ENCODE measurements at places on chromosomes 4 and X.

GRCh38 chr4:132642016-132642817 is 506.9 kb upstream of the PCDH10 start:
- no peak for ATAC-seq
- H3K27ac ChIP-seq = no peak overlapping the region
- H3K4me3 ChIP-seq = no peak overlapping the region
- H3K36me3 ChIP-seq = no peaks in the 10 kb centered on the region

DNA sequence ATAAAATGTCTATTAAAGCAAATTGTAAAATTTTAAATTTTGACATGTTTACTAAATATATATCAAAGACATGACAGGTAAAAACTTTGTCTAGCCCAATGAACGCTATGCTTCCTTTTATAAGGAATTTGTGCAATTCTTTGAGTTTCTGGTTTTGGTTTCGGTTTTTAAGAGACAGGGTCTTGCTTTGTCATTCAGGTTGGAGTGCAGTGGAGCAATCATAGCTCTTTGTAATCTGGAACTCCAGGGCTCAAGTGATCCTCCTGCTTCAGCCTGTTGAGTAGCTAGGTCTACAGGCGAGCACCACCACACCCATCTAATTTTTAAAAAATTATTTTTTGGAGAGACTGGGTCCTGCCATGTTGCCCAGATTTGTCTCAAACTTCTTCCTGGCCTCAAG is 60.7 kb downstream of the BLTP1 start:
- peaks cover 54% of the 10 kb centered on the region for H3K36me3 ChIP-seq
- no peak overlapping the region for H3K4me3 ChIP-seq
- H3K27me3 ChIP-seq = no peaks in the 10 kb centered on the region
- no peak for ATAC-seq
- H3K27ac ChIP-seq = no peak overlapping the region
- H3K4me1 ChIP-seq = no peaks in the 10 kb centered on the region

DNA sequence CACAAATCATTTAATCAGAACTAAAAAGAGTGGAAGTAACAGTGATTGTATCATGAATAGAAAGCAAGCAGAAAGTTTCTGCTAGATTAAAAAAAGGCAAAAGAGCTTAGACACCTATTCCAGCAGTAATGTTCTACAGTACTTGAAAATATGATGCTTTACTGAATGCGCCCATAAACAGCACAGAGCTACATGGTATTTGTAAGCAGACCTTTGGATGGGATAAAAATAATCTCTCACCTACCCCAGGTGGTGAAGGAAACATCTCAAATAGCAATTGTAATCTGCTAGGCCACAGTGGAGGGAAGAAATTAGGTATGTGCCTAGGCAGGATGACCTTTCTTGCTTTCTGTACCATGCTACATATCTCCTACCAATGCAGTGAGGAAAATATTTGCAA is 280.9 kb upstream of the PRKX start:
- no peak overlapping the region for H3K27ac ChIP-seq
- no peak overlapping the region for H3K4me3 ChIP-seq
- H3K4me1 ChIP-seq = no peaks in the 10 kb centered on the region
- no peak for ATAC-seq
- H3K27me3 ChIP-seq = no peaks in the 10 kb centered on the region

- no peak for ATAC-seq
- H3K27ac ChIP-seq = no peak overlapping the region
- H3K27me3 ChIP-seq = peaks cover 34% of the 10 kb centered on the region
Measured at GRCh38 chr4:94763005-94763404, 5.2 kb downstream of the BMPR1B start.

DNA sequence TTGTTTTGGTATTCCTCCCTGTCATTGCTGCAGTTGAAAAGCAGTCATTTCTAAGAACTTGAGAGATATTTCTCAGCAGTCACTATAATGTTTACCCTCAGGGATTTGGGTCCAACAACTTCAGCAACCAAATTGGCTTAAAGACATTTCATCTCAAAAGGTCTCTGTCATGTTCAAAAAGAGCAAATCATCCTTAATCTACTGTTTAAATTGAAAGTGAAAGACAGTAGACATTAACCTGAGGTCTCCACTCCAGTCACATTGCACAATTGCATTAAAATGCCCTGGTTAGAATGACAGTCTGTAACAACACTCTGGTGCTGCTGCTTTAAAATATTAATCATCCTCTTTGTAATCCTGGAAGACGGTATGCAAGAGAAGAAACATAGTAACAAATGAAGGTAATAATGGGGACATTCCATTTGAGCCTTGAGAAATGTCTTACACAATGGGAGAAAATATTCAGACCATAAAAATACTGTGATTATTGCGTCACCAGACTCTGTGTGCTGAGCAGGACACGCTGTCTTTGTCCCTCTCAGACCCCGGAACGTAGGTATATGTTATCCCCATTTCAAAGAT is 90.2 kb upstream of the UNC5C start:
- no peak overlapping the region for H3K27ac ChIP-seq
- no peaks in the 10 kb centered on the region for H3K27me3 ChIP-seq
- H3K4me3 ChIP-seq = no peak overlapping the region
- no peaks in the 10 kb centered on the region for H3K36me3 ChIP-seq
- no peak for ATAC-seq

- no peaks in the 10 kb centered on the region for H3K36me3 ChIP-seq
- H3K4me1 ChIP-seq = no peaks in the 10 kb centered on the region
- H3K27me3 ChIP-seq = peaks cover 13% of the 10 kb centered on the region
- no peak overlapping the region for H3K4me3 ChIP-seq
Measured at GRCh38 chrX:11703855-11704254, 38.1 kb upstream of the ARHGAP6 start.

GRCh38 chr4:9983211-9983610 is 38.1 kb downstream of the SLC2A9 start:
- H3K27ac ChIP-seq = no peak overlapping the region
- ATAC-seq = no peak
- no peaks in the 10 kb centered on the region for H3K27me3 ChIP-seq
- H3K4me3 ChIP-seq = no peak overlapping the region
- no peaks in the 10 kb centered on the region for H3K4me1 ChIP-seq

GRCh38 chrX:149846789-149847188 is 34.2 kb upstream of the MAGEA8 start:
- no peaks in the 10 kb centered on the region for H3K36me3 ChIP-seq
- no peaks in the 10 kb centered on the region for H3K27me3 ChIP-seq
- ATAC-seq = no peak
- no peak overlapping the region for H3K27ac ChIP-seq
- no peaks in the 10 kb centered on the region for H3K4me1 ChIP-seq

DNA sequence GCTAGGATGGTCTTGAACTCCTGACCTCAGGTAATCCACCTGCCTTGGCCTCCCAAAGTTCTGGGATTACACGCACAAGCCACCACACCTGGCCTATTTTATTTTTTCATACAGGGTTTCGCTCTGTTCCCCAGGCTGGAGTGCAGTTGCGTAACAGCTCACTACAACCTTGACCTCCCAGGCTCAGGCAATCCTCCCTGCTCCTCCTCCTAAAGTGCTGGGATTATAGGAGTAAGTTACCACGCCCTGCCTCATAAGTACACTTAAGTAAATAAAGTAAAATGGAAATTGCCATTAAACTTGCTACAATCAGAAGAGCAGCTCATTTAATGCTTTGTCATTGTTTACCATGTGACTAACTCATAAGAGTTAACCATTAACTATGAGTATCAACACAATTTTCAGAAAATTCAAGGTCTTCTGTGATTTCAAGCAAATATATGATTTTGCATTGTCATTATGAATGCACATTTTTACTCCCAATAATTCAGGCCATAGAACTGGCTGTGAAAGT is 12.3 kb downstream of the UGDH start:
- H3K27ac ChIP-seq = no peak overlapping the region
- no peak for ATAC-seq
- no peaks in the 10 kb centered on the region for H3K27me3 ChIP-seq
- H3K4me1 ChIP-seq = no peaks in the 10 kb centered on the region
- H3K4me3 ChIP-seq = no peak overlapping the region
- H3K36me3 ChIP-seq = peaks cover 14% of the 10 kb centered on the region

DNA sequence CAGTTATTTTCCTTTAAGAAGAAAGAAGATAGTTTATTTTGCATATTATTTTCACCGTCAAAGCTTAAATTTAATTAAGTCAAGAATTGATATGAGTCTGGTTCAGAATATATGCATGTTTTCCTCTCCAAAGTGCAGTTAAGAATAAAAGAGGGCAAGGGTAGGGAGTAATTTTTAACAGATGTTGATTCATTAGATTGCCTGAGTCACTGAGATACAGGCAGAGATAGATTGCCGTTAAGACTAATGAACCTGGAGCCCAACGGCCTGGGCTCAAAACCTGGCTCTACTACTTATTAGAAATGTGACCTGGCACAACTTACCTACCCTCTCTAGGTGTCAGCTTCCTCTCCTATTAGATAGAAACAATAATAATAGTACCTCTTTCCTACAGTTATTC is 1037.4 kb upstream of the PABPC4L start:
- no peak for ATAC-seq
- no peak overlapping the region for H3K27ac ChIP-seq
- H3K4me3 ChIP-seq = no peak overlapping the region
- no peaks in the 10 kb centered on the region for H3K36me3 ChIP-seq
- no peaks in the 10 kb centered on the region for H3K27me3 ChIP-seq

DNA sequence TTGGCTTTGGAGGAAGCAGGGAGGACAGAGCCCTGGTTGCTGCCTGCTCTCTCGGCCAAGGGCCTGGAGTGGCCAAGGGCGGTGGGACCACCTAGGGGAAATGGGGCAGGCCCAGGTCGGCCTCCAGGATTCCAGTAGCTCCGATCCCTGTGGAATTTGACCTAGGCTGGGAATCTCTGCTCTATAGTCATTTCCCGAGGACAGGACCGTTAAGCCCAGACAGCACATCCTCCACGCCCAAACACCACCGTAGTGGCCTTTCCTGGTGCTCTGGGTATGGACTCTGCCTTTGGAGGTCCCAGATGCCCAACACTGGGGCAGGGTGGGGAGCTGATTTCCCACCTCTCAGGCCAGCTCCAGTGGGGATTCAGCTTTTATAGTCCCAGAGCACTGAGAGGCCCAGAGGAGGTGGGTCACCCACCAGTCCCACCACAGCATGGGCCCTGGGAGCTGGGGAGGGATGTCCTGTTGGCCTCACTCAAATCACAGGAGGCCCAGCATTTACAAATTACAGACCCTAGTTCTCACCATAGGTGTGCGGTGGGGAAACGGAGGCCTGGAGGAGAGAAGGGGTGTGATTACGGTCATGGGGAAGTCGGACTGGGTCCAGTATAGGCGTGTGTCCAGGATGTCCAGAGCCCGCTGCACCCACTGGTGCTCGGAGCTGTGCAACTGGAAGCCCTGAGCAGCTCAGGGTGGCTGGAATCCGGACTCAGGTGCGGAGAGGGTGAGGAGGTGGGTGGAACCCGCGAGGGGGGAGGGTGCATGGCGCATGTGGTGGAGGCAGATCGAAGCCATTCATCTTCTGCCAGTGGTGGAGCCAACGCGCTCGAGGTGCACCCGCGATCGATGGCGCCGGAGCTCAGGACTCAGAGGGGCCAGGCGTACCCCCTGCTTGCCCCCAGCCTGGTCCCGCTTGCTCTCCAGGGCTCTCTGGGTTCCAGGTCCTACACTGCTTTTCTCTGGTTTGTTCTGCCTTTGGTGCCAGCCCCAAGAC is 7.7 kb downstream of the HMX1 start:
- ATAC-seq = no peak
- peaks cover 90% of the 10 kb centered on the region for H3K27me3 ChIP-seq
- H3K4me3 ChIP-seq = no peak overlapping the region
- H3K27ac ChIP-seq = no peak overlapping the region
- peaks cover 5% of the 10 kb centered on the region for H3K4me1 ChIP-seq
- H3K36me3 ChIP-seq = no peaks in the 10 kb centered on the region

DNA sequence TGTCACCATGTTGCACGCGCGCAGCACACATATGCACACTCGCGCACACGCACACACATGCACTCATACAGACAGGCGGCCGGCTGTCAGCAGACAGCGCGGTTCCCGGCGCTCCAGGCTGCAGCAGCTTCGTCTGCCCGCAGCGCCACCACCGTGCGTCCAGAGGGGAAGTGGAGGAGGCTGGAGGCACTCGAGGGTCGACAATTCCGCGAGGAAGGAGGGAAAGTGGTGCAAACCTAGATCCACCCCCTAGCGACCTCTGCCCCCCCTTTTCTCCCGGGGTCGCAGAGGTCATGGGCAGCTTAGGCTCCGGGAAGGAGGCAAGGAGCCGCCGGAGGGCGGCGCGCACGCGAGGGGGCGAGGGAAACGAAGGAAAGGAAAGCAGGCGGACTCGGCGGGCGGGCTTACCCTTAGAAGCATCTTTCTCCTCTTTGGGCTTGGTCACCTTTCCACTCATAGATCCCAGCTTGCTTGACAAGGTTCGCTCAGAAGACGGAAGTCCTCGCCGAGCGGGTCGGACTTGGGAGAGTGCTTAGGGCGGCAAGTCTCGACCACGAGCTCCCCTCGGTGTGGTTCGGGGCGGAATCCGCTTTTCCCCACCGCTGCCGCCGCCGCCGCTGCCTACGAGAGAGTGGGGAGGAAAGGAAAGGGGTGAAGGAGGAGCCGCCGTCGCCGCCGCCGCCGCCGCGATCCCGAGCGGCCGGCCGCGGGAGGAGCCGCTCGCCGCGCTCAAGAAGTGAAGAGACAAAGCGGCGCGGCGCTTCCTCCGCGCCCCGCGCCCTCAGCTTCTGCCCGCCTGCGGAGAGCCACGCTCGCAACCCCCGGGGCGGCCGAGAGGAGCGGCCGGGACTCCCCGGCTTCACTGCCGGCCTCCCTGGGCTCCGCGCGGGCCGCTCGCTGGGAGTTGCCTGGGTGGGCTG is 326.6 kb upstream of the F9 start:
- H3K27me3 ChIP-seq = peaks cover 49% of the 10 kb centered on the region
- H3K27ac ChIP-seq = no peak overlapping the region
- no peaks in the 10 kb centered on the region for H3K36me3 ChIP-seq
- H3K4me1 ChIP-seq = peaks cover 6% of the 10 kb centered on the region

DNA sequence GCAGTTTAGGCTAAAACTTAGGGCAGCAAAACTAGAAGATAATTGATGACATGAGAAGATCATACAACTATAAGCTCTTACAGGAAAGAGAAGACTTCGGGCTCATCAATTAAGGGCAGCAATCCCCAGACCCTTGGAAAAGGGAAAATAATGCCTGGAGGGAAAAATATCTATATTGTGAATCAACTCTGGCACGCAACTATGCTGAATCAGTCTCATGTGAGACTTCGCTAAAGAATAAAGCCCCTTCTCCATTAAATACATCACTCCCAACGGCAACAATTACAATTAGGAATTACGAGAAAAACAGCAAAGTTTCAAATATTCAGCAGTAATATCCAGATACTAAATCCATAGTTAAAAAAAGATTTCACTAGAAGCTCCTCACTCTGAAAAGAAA is 2016.8 kb upstream of the IGFBP7 start:
- H3K36me3 ChIP-seq = no peaks in the 10 kb centered on the region
- no peaks in the 10 kb centered on the region for H3K27me3 ChIP-seq
- no peak overlapping the region for H3K4me3 ChIP-seq
- no peak for ATAC-seq
- H3K4me1 ChIP-seq = no peaks in the 10 kb centered on the region

DNA sequence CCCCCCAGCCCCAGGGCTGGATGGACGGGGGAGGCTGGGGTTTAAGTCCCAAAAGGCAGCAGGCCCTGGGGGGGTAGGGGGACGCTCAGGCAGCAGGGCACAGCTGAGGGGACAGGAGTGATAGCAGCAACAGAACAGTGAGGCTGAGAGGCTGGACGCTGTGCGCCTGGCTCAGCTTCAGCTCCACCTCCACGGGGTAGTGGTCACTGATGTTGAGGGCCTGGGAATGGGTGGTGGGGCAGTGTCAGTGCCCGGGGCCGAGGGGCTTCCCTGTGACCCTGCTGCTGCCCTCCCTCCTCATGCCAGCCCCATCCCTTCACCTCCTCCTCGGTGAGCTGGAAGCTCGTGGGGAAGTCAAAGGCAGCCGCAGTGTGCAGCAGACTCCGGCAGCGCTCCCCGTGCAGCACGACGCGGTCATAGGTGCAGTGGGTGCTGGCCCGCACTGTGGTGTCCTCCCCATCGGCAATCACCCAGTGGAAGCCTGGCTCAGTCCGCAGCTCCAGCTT is 4.5 kb downstream of the RPL10 start:
- H3K4me3 ChIP-seq = no peak overlapping the region
- H3K27me3 ChIP-seq = no peaks in the 10 kb centered on the region
- no peak for ATAC-seq

Measured in stimulated activated memory B cell treated with anti-CD40 and anti-IgM and Interleukin-4, amounts not matched to agents 10 μg/mL and 1 μg/mL and 100 μg/mL, for 72 hours (primary cell).